ENCODE measurements at places on chromosomes 2 and 18.

- no peak for DNase-seq
Measured at GRCh38 chr18:70432804-70433400, 144.1 kb downstream of the SOCS6 start.

GRCh38 chr18:33839452-33840211, 261.6 kb downstream of the ASXL3 start:
- DNase-seq, result no peak

GRCh38 chr2:152627351-152627957, 89.8 kb downstream of the PRPF40A start:
- DNase-seq, result no peak

DNA sequence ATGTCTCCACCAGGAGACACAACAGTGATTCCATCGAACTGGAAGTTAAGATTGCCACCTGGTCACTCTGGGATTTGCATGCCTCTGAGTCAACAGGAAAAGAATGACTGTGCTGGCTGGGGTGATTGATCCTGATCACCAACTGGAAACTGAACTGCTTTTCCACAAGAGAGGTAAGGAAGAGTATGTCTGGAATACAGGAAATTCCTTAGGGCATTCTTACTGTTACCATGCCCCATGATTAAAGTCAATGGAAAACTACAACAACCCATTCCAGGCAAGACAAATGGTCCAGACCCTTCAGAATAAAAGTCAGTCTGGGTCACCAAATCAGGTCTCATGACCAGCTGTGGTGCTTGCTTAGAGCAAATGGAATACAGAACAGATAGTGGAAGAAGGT, 12.0 kb upstream of the DDX1 start:
- no peak for DNase-seq

All from stimulated activated CD8-positive, alpha-beta memory T cell treated with anti-CD3 and anti-CD28 coated beads, Interleukin-7, amount 100 ng/mL, for 1 hour (primary cell).